NCI-H1694 (cell line): ENCODE measurements at places on chromosomes 11 and 22.

DNA sequence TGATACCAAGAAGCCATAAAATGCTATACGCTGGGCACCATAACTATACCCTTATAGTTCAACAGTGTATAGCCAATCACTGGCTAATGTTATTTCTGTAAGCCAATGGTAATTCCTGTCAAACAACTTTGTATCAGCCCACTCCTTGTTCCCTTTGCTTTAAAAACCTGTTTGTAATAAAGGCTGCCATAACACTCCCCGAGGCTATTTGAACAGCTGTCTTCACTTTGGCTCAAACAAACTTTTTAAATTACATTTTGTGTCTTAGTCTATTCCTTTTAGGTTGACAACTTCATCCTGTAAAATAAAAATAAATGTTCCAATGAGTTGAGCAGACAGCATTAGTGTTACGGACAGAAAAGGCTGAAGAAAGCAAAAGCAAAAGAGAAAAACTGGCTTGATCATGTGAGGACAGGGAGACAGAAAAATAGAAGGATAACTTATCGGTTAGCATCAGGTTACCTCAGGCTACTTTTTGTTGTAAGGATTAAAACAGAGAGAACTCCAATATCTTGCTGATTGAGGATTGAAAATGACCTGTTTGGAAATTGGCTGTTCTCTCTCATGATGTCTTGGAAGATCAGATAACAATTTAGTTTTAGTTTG, 95.0 kb downstream of the AASDHPPT start:
- DNase-seq: no peak

- no peak for DNase-seq
Measured at GRCh38 chr11:57597916-57598830, 688 bp downstream of the SERPING1 start.

GRCh38 chr11:78181185-78181584, 7.2 kb downstream of the KCTD21 start:
- DNase-seq: no peak

- DNase-seq: no peak
Measured at GRCh38 chr22:28710107-28710506, 30.5 kb upstream of the TTC28 start.

GRCh38 chr11:12182676-12183541, 72.5 kb downstream of the MICAL2 start:
- DNase-seq: no peak

DNA sequence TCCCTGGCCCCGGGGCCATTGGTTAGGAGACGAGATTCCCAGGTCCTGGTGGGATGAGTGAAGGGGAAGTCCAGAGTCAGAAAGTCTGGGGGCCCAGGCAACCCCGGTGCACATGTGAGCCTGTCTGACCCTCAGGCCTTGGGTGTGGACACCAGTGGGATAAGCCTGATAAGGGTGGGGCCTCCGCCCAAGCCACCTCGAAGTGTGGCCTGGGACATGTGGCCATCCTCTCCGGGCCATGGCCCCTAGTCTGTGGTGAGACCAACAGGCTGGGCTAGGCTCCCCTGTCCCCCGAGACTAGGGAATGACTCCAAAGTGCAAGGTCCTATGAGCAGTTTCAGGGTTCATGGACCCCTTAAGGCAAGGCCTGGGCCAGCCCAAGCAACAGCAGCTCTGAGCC, 6.3 kb downstream of the CABP7 start:
- DNase-seq: no peak

- no peak for DNase-seq
Measured at GRCh38 chr11:69981119-69981784, 96.9 kb upstream of the ANO1 start.

GRCh38 chr11:61895046-61895717, 3.8 kb upstream of the FADS3 start:
- DNase-seq: no peak

- no peak for DNase-seq
Measured at GRCh38 chr11:12854829-12855228, 154.3 kb upstream of the RASSF10 start.

DNA sequence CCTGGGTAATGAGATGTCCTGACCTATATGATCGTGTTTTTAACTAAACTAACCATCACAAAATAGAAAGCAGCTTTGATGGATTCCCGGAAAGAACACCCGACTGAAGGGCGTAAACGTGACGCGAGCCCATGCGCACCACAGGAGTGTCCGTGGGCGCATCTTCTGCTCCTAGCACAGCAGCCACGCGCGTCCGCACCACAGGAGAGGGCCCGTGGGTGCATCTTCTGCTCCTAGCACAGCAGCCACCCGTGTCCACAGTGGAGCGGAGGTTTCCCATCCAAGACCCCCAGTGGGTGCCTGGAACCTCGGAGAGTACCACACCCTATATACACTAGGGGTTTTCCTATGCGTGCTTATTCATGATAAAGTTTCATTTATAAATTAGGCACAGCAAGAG, 36.1 kb upstream of the NRIP3 start:
- DNase-seq: no peak

- DNase-seq: no peak
Measured at GRCh38 chr11:102497061-102497460, 33.5 kb downstream of the MMP7 start.

DNA sequence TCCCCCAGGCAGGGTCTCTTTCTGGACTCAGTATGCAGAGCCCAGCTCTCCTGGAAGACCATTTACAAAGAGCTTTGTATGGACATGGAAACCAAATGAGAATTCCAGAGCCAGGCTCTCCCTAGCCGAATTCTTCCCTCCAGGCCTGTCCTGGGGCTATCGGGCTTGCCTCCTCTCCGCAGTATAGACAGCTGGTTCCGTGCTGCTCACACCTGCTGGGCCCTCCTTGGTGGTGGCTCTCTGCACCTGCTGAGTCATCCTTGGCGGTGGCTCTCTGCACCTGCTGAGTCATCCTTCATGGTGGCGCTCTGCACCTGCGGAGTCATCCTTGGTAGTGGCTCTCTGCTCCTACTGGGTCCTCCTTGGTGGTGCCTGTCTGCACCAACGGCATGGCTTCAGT, 743.5 kb downstream of the BRD1 start:
- DNase-seq: no peak

- no peak for DNase-seq
Measured at GRCh38 chr11:6055569-6055968, 25.0 kb upstream of the OR56A1 start.

DNA sequence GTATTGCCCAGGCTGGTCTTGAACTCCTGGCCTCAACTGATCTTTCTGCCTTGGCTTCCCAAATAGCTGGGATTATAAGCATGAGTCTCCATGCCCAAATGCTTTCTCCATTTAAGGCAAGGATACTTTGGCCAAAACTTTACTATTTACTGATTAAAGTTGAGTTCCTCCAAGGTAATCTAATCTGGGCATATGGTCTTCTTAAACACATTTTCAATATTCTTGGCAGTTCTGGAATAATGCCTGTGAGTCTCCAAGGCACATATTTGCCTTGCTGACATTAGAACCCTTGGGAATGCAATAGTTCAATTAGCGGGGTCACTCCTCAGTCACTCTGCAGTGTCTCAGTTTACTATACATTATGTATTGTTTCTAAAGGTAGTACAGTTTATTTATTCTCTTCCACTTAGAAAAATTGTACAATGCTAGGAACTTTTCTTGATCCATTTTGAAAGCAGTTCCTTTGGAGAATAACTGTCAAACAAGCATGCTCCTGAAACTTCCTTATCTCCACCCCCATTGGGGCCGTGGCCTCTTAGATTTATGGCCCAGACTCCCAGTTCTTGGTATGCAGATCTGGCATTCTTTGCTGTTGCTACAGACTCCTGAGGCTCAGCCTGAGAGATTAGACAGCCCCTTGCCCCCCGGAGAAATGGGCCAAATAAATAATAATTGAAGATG, 13.1 kb upstream of the RAB38 start:
- DNase-seq: no peak

- DNase-seq: no peak
Measured at GRCh38 chr22:47148510-47148909, 386.1 kb downstream of the TBC1D22A start.

DNA sequence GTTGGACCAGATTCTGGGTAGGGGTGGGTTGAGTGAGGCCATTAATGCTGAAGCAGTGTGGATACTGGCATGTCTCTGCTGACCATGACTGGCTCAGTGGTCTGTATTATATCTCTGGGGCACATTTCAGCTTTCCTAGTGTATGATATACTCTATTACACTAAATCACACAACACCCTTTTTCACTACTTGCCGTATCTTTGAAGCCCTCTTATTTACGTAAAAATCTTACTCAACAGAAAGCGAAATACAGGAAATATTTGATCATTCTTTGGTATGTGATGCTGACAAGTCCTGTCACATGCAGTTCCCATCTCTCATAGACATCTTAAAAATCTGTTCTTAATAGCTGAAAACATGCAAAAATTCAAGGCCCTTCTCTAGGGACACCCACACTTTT, 40.3 kb downstream of the OR5B17 start:
- no peak for DNase-seq

- DNase-seq: no peak
Measured at GRCh38 chr22:48450188-48450825, 1377.4 kb downstream of the BRD1 start.

- DNase-seq: no peak
Measured at GRCh38 chr22:35746248-35746647, 28.6 kb downstream of the APOL5 start.

GRCh38 chr11:507727-508515, 879 bp upstream of the RNH1 start:
- DNase-seq: no peak
